ENCODE measurements at places on chromosomes 3 and 15. TPM values are rescaled to one million over a fixed set of nuclear protein-coding genes. Genes with fewer than 3 reads are reported as not detected.

DNA sequence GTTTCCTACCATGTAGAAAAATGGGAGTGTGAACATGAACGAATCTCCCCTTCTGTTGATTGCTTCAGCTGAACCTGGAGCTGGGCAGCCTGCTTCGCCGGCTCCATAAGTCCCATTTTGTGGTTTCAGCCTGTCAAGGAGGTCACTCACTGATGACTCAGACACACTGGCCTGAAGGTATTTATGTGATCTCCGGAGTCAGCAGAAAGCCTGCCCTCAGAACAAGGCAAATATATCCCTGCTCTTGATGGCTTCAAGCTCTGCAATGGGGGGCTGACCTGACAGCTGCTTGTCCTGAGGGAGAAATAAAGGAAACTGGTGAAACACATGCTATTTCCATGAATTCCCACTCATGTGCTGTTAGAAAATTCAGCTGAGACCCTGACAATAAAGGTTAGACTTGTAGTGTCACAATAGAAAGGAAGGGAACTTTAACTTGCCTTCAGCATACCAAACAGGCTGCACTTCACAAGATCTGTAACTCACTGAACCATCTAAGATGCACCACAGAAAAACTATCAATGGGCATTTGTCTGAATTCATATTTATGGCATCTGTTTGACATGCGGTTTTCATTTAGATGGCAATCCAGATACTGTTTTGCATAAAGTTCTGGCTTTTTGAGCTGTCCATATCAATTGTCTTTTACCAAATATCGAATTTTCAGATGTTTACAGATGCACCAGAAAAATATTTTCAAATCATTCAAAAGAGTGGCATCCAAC lies 282.0 kb upstream of the VEPH1 start:
- no peak for DNase-seq

OR4M2 gene
- total RNA-seq = not detected

DNA sequence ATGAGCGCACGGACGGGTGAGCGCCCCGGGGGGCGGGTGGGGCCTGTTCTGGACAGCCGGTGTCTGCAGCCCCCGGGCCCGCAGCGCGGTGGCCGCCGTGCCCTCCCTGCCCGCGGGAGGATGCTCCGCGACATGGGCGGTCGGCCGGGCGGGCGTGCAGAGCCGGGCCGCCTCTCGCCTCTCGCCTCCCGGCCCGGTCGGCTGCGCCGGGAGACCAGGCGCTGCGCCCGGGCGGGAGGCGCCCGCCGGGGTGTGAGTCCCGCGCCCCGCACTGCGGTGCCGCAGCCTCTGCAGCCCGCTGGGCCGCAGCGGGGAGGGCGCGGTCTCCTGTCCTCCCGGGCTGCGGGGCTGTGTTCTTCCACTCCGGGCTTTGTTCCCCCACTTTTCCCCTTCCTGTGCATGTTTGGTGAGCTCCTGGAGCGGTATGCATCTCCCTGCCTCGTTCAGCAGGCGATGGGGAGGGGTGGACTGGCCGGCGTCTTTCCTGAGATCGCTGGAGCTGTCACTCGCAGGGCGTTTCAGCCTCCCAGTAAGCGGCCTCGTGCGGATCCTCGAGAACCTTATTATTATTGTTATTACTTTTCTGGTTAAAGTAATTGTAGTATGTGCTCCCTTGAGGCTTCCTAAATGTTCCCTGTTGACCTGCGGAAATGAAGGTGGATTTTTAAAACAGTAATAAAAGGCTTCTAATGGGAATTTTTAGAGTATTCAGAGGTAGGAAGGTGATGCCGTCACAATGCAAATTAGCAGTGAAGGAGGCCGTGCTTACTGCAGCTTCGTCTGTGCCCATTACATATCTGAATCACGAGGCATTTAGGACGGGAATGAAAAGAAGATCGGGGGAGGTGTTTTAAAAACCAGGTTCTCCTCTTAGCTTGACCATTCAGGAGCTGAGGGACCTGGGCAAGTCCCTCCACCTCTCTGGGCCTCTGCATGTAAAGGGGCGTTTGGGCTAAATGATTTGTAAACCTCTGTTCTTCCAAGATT lies 593 bp downstream of the TMOD2 start:
- DNase-seq = peak; percentile 71

DNA sequence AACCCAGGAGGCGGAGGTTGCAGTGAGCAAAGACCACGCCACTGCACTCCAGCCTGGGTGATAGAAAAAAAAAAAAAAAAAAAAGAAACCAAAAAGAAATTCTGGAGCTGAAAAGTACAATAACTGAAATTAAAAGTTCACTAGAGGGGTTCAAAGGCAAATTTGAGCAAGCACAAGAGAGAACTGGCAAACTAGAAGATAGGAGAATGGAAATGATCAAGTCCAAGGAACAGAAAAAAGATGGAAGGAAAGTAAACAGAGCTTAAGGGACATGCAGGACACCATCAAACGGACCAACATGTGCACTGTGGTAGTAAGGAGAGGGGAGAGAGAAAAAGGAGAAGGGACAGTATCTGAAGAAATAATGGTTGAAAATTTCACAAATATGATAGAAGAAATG lies 12.9 kb downstream of the SNX4 start:
- no peak for DNase-seq

DNA sequence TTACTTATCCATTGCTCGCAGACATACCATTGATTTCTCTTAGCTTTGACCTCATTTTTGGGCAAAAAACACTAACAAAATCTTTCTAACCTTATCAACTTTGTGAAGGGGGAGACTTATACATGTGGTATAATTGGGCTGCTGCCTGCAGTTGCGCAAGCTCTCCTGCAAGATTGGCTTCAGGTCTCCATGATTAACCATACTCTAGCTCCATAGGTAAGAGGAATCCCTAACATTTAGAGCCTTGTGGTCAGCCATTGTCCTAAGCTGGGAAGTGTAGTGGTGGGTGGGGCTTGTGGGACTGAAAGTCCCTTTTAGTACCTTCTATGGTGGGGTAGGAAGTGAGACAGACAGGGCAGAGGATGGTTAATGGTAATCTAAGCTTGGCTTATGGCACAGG lies 179.6 kb upstream of the THRB start:
- DNase-seq = no peak

KCNMB3 gene
- total RNA-seq = 2.7 TPM

DNA sequence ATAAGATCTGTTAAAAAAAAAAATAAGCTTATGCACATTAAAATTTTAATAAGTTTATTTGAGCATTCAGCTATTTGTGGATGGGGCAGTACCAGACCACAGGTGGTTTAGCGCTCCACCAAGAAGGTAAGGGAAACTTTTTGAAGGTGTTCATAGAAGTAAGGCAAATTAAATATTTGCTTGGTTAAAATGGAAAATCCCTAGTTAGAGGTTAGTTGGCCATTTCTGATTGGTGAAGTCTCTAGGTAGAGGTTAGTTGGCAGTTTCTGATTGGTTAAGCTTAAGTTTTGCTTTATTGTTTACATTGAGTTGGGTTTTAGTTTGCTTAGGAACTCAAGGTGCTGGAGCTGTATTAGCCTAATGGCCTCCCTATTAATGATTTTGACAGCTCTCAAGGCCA lies 30.7 kb downstream of the SCN11A start:
- DNase-seq = no peak

CCDC9B gene
- total RNA-seq = 60.3 TPM

DNA sequence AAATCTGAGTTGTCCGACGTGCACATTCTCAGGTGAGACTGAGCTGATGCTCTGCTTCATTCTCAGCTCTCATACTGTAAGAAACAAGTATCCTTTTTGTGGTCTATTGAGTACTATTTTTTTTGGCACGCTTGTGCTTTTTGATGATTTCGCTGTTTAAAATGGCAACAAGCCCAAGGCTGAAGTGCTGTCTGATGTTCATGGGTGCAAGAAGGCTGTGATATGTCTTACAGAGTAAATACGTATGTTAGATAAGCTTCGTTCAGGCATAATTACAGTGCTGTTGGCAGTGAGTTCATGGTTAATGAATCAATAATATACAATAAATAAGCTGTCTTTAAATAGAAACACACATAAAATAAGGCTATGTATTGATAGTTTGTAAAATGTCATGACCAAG lies 27.2 kb downstream of the AQR start:
- no peak for DNase-seq

DNA sequence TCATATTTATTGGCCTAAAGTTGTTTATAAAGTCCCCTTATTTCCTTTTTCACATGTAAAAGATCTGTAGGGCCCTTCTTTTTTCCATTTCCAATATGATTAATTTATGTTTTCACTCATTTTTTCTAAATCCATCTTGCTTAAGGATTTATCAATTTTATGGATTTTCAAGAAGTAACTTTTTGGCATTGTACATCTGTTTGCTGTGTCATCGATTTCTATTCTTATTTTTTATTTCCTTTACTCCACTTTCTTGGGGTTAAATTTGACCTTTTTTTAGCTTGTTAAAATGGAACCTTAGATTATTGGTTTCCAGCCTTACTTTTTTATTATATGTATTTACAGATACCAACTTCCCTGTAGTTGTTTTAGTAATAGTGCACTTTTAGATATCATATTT lies 207.9 kb downstream of the LRTM1 start:
- DNase-seq = no peak

DNA sequence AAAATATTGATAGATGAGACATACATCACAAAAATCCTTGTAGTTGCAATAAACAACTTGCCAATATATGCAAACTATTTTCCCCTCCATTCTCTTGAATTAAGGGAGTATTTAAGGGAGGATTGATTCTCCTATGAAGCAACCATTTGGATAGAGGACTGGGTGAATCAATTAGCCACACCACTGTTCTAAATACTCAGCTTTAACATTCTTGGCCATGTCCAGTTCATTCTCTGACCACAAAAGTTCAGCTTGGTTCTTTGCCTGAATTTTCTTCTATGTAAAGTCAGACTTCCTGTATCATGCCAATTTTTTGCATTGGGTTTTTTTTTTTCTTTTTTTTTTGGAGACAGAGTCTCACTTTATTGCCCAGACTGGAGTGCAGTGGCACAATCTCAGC lies 15.8 kb upstream of the SEC11A start:
- no peak for DNase-seq

Data from sigmoid colon (tissue), 7 donors.